ENCODE measurements at places on chromosomes 16 and 17. TPM values are rescaled to one million over a fixed set of nuclear protein-coding genes. Genes with fewer than 3 reads are reported as not detected.

The AKAP10 gene
- total RNA-seq: 21.3 TPM

The WNT9B gene
- total RNA-seq: not detected

The TMEM92 gene
- 6.5 TPM for total RNA-seq

The RNF151 gene
- total RNA-seq: not detected

The DNAI2 gene
- total RNA-seq: not detected

The AOC3 gene
- total RNA-seq: 0.14 TPM

The MTSS2 gene
- 31.0 TPM for total RNA-seq

The CD300LG gene
- not detected for total RNA-seq

The COX6A2 gene
- not detected for total RNA-seq

The GFAP gene
- total RNA-seq: 0.10 TPM

The CALB2 gene
- 0.07 TPM for total RNA-seq

The KATNB1 gene
- total RNA-seq: 37.9 TPM

The ZNF423 gene
- total RNA-seq: 0.07 TPM

The KCNG4 gene
- not detected for total RNA-seq

The SPNS3 gene
- not detected for total RNA-seq

The HBA2 gene
- not detected for total RNA-seq

The XAF1 gene
- total RNA-seq: 47.3 TPM

The GRAPL gene
- total RNA-seq: not detected

The TLK2 gene
- 32.6 TPM for total RNA-seq

The NTN3 gene
- total RNA-seq: 0.04 TPM

The SNAI3 gene
- total RNA-seq: not detected

The ACSF2 gene
- total RNA-seq: 40.6 TPM

The HS3ST3A1 gene
- 0.28 TPM for total RNA-seq

The CDRT4 gene
- total RNA-seq: 0.24 TPM

The STH gene
- not detected for total RNA-seq

The MAPT gene
- 0.04 TPM for total RNA-seq

The KIF18B gene
- 17.0 TPM for total RNA-seq

The ACSM2A gene
- total RNA-seq: not detected

The OTOA gene
- total RNA-seq: 0.07 TPM

The GAS2L2 gene
- not detected for total RNA-seq
